ENCODE measurements at places on chromosomes 1 and 21.

DNA sequence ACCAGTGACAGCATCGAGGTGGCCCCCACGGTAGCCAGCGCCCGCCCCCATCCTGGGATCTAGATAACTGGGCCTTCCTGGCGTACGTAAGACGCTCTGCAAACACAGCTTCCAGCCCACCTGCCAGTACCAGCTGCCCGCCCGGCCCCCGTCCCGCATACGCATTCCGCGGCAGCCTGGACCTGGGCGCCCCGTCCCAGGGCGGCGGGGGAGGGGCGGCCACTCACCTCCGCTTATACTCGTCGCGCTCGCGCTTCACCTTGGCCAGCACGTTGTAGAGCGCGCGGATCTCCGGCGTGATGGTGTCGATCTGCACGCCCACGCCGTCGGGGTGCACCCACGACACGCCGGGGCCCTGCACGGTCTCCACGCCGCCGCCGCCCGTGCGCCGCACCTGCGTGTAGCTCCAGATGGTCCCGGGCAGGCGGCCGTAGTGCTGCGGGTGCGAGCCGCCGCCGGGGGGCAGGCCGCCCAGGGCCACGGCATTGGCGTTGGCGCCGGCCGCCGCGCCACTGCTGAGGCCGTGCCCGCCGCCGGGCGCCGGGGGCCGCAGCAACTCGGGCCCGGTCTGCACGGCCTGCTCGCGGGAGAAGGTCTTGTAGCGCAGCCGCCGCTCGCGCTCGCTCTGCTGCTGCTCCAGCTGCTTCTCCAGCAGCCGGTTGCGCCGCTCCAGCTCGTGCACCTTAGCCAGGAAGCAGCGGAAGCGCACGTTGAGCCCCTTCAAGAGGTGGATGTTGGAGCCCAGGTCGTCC lies 859 bp downstream of the IFFO2 start:
- peak; percentile 54 for DNase-seq

DNA sequence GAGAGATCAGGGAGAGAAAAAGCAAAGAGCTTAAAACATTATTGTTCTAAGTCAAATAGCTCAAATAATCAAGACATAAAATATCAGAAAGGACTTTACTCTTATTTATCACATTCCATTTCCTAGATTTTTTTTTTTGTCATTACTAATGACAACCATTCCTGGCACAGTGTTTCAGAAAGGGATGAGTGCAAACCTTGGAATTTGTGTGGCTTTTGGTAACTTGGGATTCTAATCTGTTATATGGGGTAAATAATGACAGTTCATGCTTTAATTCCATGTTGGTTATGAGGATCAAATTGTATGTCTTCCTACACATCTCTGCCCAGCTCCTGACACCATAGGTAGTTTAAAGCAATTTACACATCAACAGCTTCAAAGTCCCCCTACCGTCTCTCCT lies 358.4 kb upstream of the ADGRL4 start:
- DNase-seq, result no peak

- no peak for DNase-seq
Observed at GRCh38 chr1:223617323-223618070, 48.0 kb downstream of the CAPN8 start.

GRCh38 chr1:155000411-155000725 lies 2.2 kb upstream of the ZBTB7B start:
- DNase-seq, result no peak

- DNase-seq, result no peak
Observed at GRCh38 chr1:31376375-31377134, 3.7 kb upstream of the FABP3 start.

DNA sequence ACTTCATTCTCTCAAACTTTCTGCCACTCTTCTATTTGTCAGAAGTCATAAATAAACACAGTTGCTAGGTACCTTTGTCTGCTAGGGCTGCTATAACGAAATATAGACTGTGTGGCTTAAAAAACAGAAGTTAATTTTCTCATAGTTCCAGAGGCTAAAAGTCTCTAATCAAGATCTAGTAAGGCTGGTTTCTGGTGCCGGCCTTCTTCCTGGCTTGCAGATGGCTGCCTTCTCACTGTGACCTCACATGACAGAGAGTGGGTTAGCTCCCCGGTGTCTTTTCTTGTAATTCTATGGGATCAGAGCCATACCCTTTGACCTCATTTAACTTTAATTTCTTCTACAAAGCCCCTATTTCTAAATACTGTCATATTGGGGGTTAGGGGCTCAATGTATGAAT lies 5.9 kb downstream of the PDC start:
- no peak for DNase-seq

- no peak for DNase-seq
Observed at GRCh38 chr1:160453443-160453842, 53.1 kb downstream of the VANGL2 start.

GRCh38 chr1:19387045-19387467 lies 74.9 kb downstream of the SLC66A1 start:
- DNase-seq, result no peak

GRCh38 chr1:67666636-67667035 lies 18.4 kb upstream of the GADD45A start:
- no peak for DNase-seq

DNA sequence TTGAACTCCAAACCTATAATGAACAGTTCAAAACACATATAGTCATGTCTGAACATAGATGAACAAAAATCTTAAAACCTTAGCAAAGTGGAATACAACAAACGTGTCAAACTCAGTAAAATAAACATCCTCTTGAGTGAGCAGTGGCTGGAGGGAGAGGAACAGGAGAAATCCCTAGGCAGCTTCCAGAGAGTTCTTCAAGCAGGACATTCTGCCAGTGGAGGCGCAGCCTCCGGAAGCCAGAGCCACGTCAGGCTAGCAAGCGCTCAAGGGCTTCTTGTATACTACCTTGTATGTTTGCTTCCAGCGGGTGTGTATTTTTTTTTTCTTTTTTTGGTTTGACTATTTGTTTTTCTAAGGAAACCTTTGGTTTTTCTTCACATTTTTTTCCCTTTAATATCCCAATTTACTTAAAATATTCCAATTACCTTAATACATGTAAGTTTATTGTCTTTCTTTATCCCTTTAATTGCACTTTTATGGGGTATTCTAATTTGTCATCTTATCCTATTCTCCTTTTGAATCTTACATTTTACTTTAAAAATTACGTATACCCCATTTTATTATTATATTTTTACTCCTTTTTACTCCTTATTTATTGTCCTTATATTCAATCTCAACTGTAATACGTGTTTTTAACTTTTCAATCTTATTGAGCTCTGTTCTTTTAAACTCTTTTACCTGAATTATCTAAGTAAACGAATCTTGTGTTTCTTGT lies 42.0 kb downstream of the COLGALT2 start:
- DNase-seq, result no peak

GRCh38 chr1:163826500-163826899 lies 504.7 kb downstream of the NUF2 start:
- no peak for DNase-seq

- DNase-seq, result no peak
Observed at GRCh38 chr1:71242239-71242638, 161.4 kb upstream of the ZRANB2 start.

- no peak for DNase-seq
Observed at GRCh38 chr21:26756491-26757159, 88.6 kb downstream of the ADAMTS1 start.

DNA sequence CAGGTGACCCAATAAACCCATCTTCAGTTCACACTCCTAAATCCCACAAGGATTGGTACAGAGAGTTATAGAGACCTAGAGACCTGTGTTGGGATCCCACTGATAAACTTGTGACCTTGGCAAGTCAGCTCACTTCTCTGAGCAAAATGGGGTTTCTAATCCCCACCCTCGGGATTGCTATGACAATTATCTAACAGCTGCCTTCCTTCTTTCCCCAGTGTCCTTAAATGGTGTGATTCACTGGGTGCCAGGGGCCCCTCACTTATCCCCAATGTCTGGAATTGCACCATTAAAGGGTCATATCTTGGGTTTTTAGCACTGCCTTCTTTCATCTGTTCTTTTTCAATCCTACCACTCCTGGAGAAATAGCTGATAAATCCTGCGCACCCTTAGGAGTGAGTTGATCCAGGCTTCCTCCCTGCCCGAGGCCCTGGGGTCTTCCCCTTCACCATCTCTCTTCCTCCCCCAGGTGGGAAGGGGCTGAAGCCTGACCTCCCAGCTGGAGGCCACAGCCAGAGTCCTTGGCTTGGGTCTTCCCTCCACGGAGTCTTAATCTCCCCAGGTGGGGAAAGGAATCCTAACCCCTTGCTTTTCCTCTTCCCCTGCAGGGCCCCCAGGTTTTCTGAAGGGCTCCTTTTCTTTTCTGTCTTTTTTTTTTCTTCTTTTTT lies 39.7 kb downstream of the LACTBL1 start:
- no peak for DNase-seq

DNA sequence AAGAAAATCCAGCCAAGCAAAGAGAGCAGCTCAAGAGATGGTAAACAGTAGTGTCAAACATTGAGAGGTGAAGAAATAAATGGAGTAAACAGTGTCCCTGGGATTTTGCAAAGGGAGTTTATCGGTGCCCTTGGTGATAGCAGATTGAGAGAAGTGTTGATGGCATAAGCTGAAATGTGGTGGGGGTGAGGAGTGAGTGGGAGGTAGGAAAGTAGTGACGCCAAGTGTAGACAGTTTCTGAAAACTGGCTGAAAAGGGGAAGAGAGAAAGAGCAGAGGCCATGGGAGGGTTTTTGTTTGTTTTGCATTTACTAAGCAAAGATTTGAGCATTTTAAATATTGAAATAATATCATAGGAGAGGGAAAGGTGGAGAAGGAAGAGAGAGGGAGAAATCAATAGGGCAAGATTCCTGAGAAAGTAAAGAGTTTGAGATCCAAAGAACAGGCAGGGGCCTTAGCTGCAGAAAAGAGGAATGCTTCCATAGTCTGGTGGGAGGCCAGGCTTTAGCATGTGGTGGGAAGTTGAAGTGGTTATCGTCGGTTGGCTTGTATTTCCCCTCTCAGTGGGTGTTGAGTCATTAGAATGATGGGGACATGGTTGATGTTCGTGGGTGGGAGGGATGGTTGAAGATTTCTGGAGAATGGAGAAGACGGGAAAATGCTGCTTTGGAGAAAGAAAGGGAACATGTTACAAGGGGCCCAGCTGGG lies 26.8 kb upstream of the RASAL2 start:
- no peak for DNase-seq

GRCh38 chr1:110430366-110430765 lies 20.6 kb upstream of the PROK1 start:
- DNase-seq, result no peak

DNA sequence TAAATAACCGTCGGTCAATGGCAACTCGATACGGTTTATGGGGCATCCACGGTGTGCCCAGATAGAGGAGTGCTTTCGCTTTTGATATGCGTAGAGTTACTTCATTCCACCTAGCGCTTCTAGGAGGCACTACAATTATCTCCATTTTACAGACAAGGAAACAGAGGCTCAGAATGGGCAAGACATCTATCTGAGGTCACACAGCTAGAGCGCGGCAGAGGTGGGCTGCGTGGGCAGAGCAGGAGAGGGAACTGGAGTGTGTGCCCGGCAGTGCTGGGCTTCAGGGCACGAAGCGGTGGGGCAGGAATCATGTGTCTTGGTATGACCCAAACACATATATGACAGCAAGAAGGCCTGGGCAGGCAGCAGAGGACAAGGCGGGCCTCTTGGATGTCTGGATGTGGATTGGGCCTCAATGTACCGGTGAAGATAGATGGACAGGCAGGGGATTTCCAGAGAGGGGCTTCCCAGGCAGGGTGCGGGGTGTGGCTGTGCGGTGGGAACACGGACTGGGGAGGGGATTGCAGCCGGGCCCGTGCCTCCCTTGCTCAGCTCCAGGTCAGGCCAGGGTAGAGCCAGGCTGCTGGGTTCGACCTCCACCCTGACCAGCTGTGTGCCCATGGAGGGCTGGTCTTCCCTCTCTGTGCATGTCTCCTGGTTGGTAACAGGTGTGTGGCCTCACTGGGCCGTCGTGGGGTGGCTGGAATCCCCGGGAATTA lies 21.2 kb downstream of the TP73 start:
- DNase-seq, result no peak

GRCh38 chr21:38619480-38619879 lies 121.2 kb upstream of the ERG start:
- DNase-seq, result no peak

GRCh38 chr1:210441028-210441427 lies 112.3 kb downstream of the HHAT start:
- DNase-seq, result no peak

DNA sequence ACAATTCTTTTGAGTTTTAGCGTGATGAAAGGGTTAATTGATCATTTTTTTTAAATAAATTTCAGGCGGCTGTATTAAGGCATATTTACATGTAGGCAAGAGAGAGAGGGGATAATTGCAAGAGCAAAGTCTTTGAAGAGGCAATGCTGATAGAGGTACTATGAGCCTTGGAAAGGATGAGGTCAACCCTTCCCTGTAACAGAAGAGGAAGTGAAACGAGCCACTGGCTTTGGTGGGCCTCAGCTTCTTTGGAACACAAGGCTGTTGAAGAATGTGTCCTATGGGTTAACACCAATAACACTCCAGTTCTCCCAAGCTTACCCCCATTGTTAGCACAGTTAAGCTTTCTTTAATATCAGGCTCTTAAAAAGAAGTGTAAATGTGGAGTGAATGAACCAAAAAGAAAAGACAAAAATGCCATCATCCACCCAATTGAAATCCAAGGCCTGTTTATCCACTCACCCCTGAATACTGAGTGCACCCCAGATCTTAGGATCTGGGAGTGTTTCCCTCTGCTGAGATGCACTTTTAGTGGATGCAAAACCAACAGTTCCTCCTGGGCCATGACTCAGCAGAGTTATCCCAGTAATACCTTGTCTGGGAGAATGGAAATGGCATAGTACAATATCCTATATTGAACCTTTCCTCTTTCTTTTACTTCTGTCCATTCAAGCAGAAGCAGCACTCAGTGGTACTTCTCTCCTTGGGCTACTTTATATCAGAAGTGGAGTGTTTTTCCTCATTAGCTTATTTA lies 216.4 kb downstream of the SLC44A5 start:
- DNase-seq, result no peak

GRCh38 chr1:47901001-47901575 lies 96.1 kb downstream of the TRABD2B start:
- DNase-seq, result no peak

- DNase-seq, result no peak
Observed at GRCh38 chr1:184640505-184640904, 114.2 kb downstream of the EDEM3 start.

GRCh38 chr1:221740993-221741702 lies 741 bp downstream of the DUSP10 start:
- no peak for DNase-seq

DNA sequence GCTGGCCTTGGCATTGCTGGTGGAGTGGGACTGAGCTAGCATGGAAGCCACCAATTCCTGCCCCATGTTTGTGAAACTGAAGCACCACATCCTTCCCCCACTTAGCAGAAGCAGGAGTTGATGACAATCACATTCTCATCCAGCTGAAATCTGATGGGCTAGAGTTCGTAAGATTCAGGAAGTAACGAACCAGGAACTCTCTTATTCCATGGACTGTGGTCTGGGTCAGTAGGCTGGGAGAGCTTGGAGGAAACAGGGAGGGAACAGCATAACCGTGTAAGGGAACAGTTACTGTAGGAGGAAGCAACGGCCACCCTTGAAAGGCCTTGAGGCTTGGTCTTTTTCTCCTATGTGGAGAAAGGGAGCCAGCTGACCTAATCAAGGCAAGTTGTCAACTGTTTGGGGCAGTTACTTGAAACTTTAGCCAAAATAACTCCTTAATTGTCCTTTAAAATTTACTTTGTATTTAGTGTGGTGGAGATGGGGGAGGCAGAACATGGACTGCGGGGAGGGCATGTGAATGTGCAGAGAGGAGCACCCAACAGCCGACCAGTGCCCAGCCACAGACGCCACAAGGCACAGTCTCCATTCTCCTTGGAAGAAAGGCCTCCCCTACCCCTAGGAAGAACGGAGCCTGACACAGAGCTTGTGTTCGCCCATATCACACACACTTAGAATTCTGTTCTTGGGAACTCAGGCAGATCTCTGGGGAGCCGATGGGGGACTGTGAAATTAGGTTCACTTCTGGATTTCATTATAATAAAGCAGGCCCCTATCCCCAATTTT lies 2.0 kb upstream of the COQ8A start:
- no peak for DNase-seq

Measured in stimulated activated CD4-positive, alpha-beta T cell treated with anti-CD3 and anti-CD28 coated beads, Interleukin-1b, Interleukin-23, amount 100 ng/mL, for 24 hours (primary cell).